Activated B cell treated with CpG ODN at 0.5 μM for 24 hours (primary cell): ENCODE measurements at places on chromosomes 6 and 20.

GRCh38 chr6:134004714-134005113, 47.7 kb downstream of the SLC2A12 start:
- no peak for DNase-seq

GRCh38 chr20:19868441-19868840, 110.4 kb downstream of the RIN2 start:
- no peak for DNase-seq

DNA sequence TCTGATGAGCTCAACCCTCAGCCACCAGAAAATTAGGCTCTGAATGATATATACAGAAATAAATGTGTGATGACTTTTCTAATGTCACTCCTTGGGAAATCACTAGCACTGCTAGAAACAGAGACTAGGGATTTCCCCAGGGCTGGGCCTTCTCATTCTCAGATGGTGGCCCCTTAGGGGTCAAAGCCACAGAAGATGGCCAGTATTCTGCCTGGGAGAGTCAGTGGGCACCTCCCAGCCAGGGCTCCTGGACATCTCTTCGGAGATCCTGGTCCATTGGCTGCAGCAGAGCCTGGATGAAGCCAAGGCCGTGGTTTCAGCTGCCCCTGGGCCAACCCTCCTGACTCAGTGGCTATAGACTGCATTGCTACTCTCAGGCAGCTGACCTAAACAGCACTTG, 276.9 kb upstream of the SUPT3H start:
- DNase-seq, result no peak

GRCh38 chr6:21171801-21172200, 421.8 kb upstream of the SOX4 start:
- no peak for DNase-seq

DNA sequence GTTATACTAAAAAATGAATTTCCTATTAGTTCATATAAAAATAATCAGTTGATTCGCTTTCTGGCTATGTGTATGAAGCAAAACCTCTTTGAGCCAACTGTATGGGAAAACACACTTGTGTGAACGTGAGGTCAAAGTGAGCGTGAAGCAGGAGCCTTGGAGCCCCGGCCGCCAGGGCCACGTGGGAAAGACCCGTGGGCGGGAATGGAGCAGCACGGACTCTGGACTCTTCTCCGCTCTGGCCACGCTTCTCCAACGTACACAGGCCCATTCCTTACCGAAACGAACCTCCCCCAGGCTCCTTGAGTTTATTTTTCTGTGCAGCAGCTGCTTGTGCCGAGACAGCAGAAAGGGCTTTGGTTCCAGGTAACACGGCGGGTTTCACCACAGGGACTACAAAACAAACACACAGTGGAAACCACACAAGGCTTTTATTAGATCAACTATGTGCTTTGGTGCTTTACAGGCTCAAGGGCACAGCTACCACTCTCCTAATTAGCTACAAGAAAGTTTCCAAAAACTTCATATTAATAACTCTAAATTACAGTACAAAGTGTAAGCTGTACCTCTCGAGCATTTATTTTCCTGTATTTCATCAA, 62.7 kb downstream of the TAF4 start:
- DNase-seq, result no peak

DNA sequence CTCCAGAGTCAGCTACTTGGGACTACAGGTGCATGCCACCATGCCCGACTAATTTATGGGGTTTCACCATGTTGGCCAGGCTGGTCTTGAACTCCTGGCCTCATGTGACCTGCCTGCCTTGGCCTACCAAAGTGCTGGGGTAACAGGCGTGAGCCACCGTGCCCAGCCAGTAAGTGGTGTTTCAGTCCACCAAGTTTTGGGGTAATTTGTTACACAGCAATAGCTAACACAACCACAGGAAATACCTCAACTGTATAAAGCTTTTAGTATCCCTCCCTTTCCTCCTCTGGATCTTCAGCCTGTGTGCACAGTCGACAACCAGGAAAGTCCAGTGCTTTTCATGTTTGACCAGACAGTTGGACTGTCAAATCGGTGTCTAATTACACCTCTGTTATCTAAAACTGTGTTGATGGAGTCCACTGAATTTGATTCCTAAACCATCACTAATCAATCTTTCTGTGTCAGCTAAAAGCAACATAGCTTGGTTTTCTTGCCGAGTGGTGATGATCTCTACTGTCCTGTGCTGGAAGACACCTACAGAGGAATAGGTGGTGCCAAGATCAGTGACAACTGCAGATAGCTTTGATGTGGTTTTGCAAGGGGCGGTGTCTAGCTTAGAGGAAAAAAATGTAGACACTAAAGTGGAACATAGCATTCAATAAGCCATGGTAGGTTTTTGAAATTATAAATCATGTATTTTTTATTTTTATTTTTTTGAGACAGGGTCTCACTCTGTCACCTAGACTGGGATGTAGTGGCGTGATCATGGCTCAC, 22.2 kb upstream of the ZBTB2 start:
- DNase-seq, result no peak

DNA sequence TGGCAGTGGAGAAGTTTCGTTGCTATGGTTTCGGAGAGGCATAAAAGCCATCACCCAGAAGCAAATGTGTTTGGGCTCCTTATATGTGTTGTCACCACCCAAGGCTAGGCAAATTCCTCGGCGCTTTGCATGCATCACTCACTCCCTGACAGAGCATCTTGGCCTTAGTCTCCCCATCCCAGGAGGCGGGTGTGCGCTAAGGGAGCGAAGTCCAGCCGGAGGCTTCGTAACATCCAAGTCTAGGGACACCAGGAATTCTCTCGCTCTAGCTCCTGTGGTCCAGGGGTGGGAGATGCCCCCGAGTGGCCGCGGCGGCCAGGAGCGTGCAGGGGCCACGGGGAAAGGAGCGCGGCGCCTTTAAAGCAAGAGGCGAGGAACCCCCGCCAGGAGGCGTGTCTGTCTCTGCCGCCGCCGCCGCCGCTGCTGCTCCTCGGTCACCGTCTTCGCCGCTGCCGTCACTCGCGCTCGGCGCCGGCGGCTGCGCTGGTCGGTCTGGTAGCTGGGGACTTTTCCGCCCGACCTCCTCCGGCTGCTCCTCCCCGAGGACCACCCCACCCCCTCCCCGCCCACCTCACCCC, at the start of gene GRIK2:
Gene GRIK2 (plus strand): TSS at position 458 of the 578 bp plus-strand sequence.
- no peak for DNase-seq

GRCh38 chr20:24523661-24524060, 54.2 kb downstream of the SYNDIG1 start:
- no peak for DNase-seq

GRCh38 chr6:170371588-170371987, 65.0 kb downstream of the FAM120B start:
- DNase-seq, result no peak

GRCh38 chr20:20452254-20452676, 84.4 kb downstream of the INSM1 start:
- DNase-seq, result peak; percentile 60

GRCh38 chr20:9886227-9886626, 47.4 kb upstream of the PAK5 start:
- DNase-seq, result no peak
